Activated T-helper 2 cell treated with anti-CD3 and anti-CD28 coated beads, Interferon-gamma antibody, Interleukin-2, Interleukin-4, amounts not matched to agents 10 μg/mL and 5 μg/mL and 100 μg/mL, durations not matched to agents 14 hours and 24 hours and 36 hours (primary cell): ENCODE measurements at places on chromosomes 13 and 19.

- no peaks in the 10 kb centered on the region for H3K36me3 ChIP-seq
- peaks cover 39% of the 10 kb centered on the region for H3K27me3 ChIP-seq
- H3K27ac ChIP-seq = no peak overlapping the region
- no peak overlapping the region for H3K4me3 ChIP-seq
- H3K4me1 ChIP-seq = no peaks in the 10 kb centered on the region
These were observed 60.4 kb downstream of the DLEU7 start for GRCh38 chr13:50783066-50783465.

DNA sequence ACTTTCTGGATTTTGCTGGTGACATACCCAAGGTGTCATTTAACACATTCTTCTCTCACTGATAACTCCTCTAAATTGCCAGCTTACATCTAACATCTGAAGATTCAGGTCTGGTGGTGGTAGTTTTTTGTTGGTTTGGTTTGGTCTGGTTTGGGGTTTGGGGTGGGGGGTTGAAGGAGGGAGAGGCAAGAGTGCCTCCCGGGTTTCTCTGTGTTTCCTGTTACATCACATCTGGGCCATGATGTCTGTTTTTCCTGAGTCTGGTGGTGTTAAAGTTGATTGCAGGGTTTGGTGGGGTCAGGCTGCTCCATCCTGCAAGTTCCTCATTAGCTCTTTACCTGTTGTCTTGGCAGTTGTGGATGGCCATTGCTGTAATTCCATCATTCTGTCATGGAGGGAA lies 155.8 kb upstream of the UBL3 start:
- no peak overlapping the region for H3K4me3 ChIP-seq
- no peak overlapping the region for H3K27ac ChIP-seq
- no peaks in the 10 kb centered on the region for H3K36me3 ChIP-seq
- H3K4me1 ChIP-seq = peaks cover 33% of the 10 kb centered on the region
- H3K27me3 ChIP-seq = peaks cover 19% of the 10 kb centered on the region
- DNase-seq = no peak

DNA sequence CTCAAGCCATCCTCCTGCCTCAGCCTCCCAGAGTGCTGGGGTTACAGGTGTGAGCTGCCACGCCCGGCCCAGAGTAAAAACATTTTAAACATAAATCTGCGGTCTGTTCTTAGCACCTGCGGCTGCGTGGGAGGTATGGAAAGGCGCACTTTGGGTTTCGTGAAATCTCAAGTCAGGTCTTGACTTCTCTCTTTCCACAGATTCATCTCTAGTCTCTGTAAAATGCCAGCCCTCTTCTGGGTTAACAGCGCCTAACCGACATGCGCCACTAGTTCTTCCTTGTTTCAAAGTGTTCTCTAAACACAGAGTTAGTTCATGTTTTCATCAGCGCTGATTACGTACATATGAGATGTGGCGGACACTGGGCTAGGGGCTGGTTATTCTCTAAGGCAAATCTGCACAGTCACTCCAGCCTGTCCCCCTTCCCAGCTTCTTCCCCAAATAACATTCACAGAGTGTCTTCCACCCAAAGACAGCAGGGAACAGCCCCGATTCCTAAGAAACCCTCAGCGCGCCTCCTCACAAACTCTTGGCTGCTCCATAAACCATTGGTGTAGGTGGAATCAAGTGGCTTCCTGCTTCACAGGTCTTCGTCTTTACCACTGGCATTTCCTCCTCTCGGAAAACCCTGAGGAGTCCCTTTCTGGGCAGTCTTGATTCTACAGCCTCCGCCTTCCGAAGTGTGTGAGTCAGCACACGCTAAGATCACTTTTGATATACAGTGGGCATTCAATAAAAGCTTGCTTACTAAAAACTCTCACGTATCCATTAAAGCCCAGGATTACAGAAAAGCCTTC lies 1.4 kb downstream of the PARP4 start:
- H3K27me3 ChIP-seq = peaks cover 8% of the 10 kb centered on the region
- H3K4me3 ChIP-seq = peak overlapping the region; percentile 85
- H3K4me1 ChIP-seq = peaks cover 23% of the 10 kb centered on the region

- H3K27ac ChIP-seq = peak overlapping the region; percentile 74
- H3K4me1 ChIP-seq = peaks cover 31% of the 10 kb centered on the region
- H3K4me3 ChIP-seq = peak overlapping the region; percentile 92
- H3K36me3 ChIP-seq = peaks cover 44% of the 10 kb centered on the region
These were observed 2.2 kb downstream of the BST2 start for GRCh38 chr19:17402982-17403855.

DNA sequence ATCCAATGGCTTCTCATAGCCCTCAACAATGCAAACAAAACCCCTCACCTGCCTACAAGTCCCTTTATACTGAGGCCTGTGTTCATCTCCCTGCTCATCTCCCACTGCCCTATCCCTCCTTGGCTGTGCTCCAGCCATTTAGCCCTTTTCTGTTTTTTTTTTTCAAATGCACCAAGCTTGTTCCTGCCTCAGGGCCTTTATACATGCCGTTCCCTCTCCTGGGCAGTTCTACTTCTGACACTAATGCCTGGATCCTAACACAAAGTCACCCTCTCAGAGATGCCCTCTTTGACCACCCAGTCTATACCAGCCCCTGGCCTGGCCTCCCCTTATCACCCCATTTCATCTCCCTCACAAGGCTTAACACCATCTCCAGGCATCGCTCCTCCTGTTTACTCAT lies 26.9 kb downstream of the ZNF574 start:
- no peak overlapping the region for H3K27ac ChIP-seq
- no peaks in the 10 kb centered on the region for H3K27me3 ChIP-seq
- peaks cover 14% of the 10 kb centered on the region for H3K4me1 ChIP-seq
- no peak for DNase-seq

- peaks cover 2% of the 10 kb centered on the region for H3K4me1 ChIP-seq
- no peaks in the 10 kb centered on the region for H3K27me3 ChIP-seq
- H3K4me3 ChIP-seq = peak overlapping the region; percentile 65
- peak overlapping the region; percentile 49 for H3K27ac ChIP-seq
These were observed 12.9 kb downstream of the CFD start for GRCh38 chr19:872266-872951.

GRCh38 chr13:110953833-110954532 lies 39.1 kb upstream of the ANKRD10 start:
- no peak for DNase-seq
- peaks cover 39% of the 10 kb centered on the region for H3K4me1 ChIP-seq
- H3K36me3 ChIP-seq = no peaks in the 10 kb centered on the region
- no peak overlapping the region for H3K4me3 ChIP-seq

DNA sequence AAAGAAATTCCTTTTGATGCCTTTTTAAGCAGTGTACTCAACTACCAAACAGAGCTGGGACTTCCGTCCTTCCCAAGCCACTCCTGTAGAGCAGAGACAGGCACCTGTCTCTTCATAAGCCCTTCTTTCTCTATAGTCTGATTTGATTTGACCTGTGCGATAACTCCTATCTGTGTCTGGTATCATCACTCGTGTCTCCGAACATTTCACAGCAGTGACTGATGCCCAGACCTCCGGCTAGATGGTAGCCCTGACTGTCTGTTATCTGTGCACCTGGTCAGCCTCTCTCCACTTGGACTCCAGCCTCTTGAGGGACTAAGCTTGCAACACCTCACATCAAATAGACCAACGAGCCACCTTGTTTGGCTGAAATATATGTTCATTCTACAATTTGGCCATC lies 316.2 kb upstream of the ZNF507 start:
- DNase-seq = no peak
- no peaks in the 10 kb centered on the region for H3K27me3 ChIP-seq
- H3K36me3 ChIP-seq = no peaks in the 10 kb centered on the region
- no peak overlapping the region for H3K4me3 ChIP-seq
- no peak overlapping the region for H3K27ac ChIP-seq

- no peak for DNase-seq
- H3K27me3 ChIP-seq = no peaks in the 10 kb centered on the region
- H3K4me3 ChIP-seq = no peak overlapping the region
- H3K4me1 ChIP-seq = no peaks in the 10 kb centered on the region
These were observed 16.0 kb upstream of the SLC7A10 start for GRCh38 chr19:33241530-33242101.

DNA sequence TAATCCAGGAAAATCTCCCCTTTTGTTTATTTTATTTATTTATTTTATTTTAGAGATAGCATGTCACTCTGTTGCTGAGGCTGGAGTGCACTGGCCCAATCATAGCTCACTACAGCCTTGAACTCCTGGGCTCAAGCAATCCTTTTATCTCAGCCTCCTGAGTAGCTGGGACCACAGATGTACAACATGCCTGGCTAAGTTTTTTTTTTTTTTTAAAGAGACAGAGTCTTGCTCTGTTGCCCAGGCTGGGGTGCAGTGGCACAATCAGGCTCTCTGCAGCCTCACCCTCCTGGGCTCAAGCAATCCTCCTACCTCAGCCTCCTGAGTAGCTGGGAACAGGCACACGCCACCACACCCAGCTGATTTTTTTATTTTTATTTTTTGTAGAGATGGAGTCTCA lies 6.3 kb upstream of the PDCD2L start:
- no peaks in the 10 kb centered on the region for H3K27me3 ChIP-seq
- H3K27ac ChIP-seq = no peak overlapping the region
- no peak for DNase-seq
- no peak overlapping the region for H3K4me3 ChIP-seq

GRCh38 chr13:20475927-20476691 lies 49.5 kb downstream of the CRYL1 start:
- H3K36me3 ChIP-seq = no peaks in the 10 kb centered on the region
- H3K4me1 ChIP-seq = peaks cover 31% of the 10 kb centered on the region
- H3K4me3 ChIP-seq = peak overlapping the region; percentile 53
- peak; percentile 67 for DNase-seq
- H3K27ac ChIP-seq = peak overlapping the region; percentile 82

- DNase-seq = no peak
- no peak overlapping the region for H3K4me3 ChIP-seq
- H3K4me1 ChIP-seq = peaks cover 2% of the 10 kb centered on the region
- no peak overlapping the region for H3K27ac ChIP-seq
These were observed 64.7 kb downstream of the ZNF823 start for GRCh38 chr19:11674067-11674492.

DNA sequence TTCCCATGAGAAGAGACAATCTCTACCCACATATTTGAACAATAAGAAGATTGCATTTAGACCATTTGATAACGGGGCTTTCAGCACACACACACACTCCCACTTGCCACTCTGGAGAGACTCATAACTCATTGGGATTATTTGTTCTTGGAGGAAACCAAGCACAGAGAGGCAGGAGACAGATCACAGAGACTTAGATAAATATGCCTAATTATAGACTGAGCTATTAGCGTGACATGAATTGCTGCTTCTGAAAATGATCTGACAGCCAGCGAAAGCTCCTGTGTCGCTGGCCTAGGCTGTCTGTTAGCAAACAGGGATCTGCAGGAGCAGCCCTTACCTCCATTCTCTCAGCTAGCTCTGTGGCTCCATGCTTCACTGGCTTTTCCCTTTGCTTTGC lies 111.4 kb downstream of the CCNA1 start:
- DNase-seq = no peak
- no peaks in the 10 kb centered on the region for H3K27me3 ChIP-seq
- H3K4me1 ChIP-seq = no peaks in the 10 kb centered on the region
- no peak overlapping the region for H3K27ac ChIP-seq
- H3K36me3 ChIP-seq = no peaks in the 10 kb centered on the region
